ENCODE measurements at places on chromosomes 4 and X. TPM values are rescaled to one million over a fixed set of nuclear protein-coding genes. Genes with fewer than 3 reads are reported as not detected.
A peak's percentile ranks its signal among the peaks of the same experiment; 100 is the strongest.

GRCh38 chr4:69858690-69859089, 1.3 kb downstream of the SULT1E1 start:
- DNase-seq = no peak

Gene VSIG4
- 0.57 TPM for total RNA-seq

GRCh38 chr4:62835631-62836030, 1573.6 kb downstream of the TECRL start:
- no peak for DNase-seq

GRCh38 chrX:43655151-43656004, 721 bp upstream of the MAOA start:
- DNase-seq = peak; percentile 3

- DNase-seq = no peak
Measured at GRCh38 chr4:126637706-126638105, 995.1 kb upstream of the INTU start.

DNA sequence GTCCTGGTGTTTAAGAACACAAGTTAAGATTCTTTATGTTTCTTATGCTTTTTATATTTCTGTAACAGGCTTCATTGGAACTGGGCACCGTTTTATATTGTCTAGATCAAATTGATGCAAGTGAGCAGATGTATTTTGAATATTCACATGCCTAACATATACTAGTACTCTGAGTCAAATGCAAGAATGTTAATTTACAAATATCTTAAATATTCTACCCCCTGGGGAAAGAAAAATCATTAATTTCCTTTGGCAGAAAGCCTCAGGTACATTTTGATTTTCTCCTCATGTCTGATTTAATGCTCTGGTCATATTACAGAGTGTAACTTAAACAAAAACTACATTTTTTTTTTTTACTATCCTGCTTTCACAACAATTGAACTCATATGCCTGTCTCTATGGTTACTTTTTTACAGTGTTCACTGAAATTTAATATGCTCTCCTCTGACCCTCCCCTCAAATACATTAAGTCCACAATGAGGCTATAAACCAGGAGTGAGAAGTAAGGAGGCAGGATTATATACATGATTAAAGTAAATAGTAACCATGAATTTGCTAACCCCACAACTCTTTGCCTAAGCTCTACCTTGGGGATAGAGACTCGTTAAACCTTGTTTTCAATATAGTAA, 2.4 kb upstream of the NSUN7 start:
- no peak for DNase-seq

DNA sequence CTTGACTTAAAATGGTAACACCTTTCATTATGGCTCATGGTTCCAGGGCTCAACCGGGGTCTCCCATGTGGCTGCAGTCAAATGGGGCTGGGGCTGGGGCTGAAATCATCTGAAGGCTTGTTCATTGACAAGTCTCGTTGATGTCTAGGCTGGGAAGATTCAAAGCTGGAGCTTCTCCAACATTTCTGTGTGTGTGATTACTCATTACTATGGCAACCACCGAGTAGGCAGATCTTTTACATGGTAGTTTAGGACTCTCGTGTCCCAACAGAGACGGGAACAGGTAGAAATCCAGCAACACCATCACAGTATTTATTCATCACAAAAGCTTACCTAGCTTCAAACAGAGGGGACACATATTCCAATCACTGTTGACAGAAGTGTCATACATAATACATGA, 7.8 kb downstream of the YTHDC1 start:
- no peak for DNase-seq

DNA sequence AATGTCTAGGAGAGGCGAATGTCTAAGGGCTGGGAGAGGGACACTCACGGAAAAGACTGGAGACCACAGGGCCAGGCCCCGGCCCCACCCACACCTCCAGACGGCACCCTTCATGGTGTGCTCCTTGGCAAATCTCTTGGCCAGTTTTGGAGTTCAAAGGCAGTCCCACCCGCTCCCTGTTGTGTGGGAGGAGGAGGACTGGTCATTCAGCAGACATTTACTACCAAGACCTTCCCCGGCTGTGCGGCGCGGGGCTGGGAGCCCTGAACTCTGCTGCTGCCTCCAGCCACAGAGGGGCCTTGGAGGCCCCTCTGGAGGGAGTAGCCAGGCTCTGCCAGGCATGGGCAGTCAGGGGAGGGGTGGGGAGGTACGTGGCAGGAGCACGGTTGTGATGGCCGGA, 8.7 kb upstream of the TBC1D14 start:
- no peak for DNase-seq

Gene AGTR2
- not detected for total RNA-seq

Gene SERTM2
- total RNA-seq = not detected

- DNase-seq = no peak
Measured at GRCh38 chrX:1576201-1576992, 15.0 kb upstream of the AKAP17A start.

Gene GIMD1
- not detected for total RNA-seq

DNA sequence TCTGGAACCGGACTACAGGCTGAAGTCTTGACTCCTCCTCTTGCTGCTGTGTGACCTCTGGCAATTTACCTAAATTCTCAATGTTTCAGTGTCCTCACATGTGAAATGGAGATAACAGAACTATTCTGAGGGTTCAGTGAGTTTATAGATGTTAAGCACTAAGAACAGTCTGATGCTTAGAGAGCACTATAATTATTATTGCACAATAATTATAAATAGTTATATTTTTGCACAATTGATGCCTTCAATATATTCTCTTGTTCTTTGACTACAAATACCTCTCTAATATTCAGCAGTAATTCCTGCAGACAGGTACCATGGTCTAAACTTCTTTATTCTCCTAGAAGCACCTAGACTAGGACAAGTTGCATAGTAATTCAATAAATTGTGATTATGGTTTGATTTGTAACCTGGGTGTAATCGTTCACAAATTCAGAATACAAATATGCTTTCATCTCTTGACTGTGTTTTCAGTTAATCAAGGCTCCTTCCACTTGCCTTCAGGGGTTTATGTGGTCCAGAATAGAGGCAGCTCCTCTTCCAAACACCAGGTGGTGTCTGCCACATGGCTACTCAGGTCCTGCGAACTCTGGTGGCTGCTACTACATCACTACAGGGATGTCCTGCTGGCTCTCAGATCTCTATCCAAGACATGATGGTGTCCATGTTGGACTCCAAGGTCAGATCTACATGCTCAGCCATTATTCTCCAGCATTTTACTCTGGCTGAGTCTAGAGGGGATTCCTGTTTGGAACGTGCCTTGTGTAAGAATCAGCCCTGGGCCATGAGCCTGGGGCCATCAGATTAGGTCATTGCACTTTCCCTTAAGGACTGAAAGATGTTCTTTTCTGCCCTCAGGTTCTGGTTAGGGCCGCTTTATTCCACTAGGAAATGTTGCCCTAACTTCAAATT, 103.4 kb downstream of the QRFPR start:
- DNase-seq = no peak

Data from activated naive CD4-positive, alpha-beta T cell treated with anti-CD3 and anti-CD28 coated beads, Interleukin-2, amount 50 U/mL, for 72 hours (primary cell).